ENCODE measurements at places on chromosomes 1 and 21. TPM values are rescaled to one million over a fixed set of nuclear protein-coding genes. Genes with fewer than 3 reads are reported as not detected.

DNA sequence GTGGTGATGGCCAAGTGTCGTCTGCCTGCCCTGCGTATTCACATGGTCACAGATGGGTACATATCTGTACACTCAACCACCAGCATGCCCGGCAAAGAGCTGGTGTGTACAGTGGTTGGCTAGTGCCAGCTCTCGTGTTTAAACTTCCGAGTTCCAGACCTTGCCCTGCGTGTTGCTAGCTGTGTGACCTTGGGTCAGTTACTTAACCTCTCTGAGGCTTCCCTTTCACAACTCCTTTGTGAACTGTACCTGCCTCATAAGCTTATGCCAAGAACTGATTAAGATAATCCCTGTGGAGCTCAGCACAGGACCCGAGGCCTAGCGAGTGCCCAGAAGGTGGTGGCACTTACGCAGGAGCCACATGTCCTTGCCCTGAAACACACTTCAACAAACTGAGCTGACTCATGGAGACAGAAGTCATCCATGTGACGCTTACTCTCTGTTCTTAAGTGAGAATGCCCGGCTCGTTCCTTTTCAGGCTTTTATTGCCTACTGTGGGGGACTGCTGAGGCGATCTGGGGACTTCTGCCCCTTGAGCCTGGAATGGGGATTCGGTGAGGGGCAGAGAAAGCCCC lies 55.4 kb downstream of the ALPL start:
- peak; percentile 41 for DNase-seq

GRCh38 chr1:104624538-104624937 lies 874.8 kb downstream of the AMY1C start:
- no peak for DNase-seq

LMX1A gene
- total RNA-seq, result not detected

GJB3 gene
- total RNA-seq, result 0.57 TPM

DCST1 gene
- not detected for total RNA-seq

DNA sequence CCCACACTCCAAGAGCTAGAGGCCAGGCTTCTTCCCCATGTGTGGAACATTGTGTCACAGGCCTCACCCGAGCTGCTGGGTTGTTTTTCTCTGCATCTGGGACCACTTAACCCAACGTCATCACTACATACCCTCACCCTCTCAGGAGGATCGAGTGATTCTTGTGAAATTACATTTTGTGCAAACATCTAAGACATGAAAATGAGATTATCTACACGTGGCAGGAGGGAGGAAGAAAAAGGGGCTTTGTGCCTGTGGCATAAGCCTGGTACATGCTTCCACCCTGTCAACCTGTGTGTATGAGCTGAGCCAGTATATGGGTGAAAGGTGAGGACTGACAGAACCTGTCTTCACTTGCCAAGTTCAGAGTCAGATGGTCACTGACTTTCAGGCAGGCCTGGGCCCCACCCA lies 1.6 kb downstream of the CPT2 start:
- DNase-seq, result no peak

DNA sequence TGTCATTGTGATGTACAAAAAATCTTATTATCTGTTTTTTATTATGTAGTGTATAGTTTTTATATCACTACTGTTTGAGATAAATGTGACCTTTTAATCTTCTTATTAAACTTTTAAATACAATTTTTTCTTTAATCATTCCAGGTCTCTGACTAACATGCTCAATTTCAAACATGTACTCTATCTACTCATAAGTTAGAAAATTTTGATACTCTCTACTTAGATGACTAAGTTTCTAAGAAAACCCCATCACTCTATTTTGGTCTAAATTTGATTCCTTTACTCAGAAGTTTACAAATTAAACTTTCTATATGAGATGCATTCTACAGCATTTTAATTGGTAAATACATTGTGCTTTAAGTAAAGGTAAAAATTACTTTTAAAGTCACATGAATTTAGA lies 544.0 kb downstream of the PTBP2 start:
- DNase-seq, result no peak

ATAD3C gene
- not detected for total RNA-seq

LAPTM5 gene
- total RNA-seq, result 3.4 TPM

DNA sequence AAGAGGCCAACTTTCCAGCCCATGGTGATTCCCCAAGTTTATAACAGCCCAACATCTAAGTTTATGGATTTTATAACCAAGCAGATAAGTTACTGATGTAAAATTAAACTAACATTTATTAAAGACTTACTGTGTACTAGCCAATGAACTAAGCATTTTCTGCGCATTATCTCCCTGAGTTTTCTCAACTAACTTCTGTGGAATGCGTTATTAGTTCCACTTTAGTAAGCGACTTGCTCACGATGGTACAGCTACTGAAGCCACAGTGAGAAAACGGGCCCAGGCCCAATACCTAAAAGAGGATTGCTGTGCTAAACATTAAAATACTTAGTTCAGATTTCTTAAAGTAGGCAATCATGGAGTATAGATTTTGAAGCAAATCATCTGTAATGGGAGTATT lies 61.0 kb downstream of the ZBTB18 start:
- no peak for DNase-seq

LCE2A gene
- not detected for total RNA-seq

DNA sequence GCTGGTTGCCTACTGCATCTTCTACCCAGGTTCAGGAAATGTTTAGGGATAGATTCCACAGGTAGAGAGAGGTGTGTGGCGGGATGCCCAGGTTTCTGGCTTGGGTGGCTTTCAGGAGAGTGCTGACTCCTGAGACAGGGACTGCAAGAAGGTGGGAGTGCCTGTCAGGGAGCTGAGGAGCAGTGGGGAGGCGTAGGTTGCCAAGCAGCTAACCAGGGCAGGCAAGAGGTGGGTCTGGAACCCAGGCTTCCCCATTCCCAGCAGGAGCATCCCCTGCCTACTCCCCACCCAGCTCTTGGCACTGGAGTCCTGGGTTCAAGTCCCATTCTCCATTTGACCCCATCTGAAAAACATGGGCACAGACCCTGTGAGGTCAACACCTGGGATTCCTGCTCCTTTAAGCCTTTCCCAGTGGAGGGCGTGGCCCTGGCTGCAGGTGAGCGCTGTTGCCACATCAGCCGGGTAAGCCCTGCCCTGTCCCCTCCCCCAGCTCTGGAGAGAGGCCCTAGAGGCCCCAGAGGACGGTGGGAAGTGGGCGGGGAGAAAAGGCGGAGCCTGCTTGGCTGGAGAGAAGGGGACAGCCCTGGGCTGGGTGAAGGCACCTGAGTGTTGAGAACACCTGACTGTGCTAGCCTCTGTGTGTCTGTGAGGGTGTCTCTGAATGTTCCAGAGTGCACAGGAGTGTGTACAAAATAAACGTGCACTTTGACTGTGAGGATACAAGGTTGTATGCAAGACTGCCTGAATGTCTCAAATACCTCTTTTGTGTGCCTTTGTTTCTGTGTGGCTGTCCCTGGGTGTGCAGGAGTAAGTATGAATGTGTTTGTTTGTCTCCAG lies 14.0 kb upstream of the SYNC start:
- DNase-seq, result peak; percentile 61

AMY1A gene
- total RNA-seq, result not detected

CYP4A22 gene
- total RNA-seq, result not detected

DNA sequence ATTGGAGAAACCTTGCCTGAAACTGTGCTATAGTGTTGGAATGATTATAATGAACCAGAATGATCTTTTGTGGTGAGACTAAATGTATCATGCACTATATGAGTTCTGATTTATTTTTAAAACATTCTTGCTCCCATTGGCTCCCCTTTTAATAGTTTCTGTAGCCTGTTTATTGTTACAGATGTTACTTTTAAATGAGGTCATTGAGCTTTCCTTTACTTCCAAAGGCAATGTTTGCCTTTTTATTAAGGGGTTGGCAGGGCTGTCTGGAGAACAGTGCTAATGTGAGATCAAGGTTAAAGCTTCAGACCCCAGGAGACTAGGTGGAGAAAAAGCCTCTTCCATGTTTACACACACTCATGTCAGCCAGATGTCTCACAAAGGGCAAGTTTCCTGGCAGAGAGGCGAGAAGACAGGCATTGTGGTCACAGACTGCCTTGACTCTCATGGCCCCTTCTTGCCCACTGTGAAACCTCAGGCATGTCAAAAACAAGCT lies 120.6 kb upstream of the RAVER2 start:
- DNase-seq, result peak; percentile 22

SLC16A4 gene
- total RNA-seq, result 30.0 TPM

GRCh38 chr1:185074307-185074706 lies 28.9 kb downstream of the RNF2 start:
- peak; percentile 68 for DNase-seq

- DNase-seq, result no peak
Measured at GRCh38 chr1:67431869-67432578, 1.8 kb upstream of the SERBP1 start.

- no peak for DNase-seq
Measured at GRCh38 chr1:22089134-22089571, 36.6 kb downstream of the CDC42 start.

ORC1 gene
- 20.2 TPM for total RNA-seq

DNA sequence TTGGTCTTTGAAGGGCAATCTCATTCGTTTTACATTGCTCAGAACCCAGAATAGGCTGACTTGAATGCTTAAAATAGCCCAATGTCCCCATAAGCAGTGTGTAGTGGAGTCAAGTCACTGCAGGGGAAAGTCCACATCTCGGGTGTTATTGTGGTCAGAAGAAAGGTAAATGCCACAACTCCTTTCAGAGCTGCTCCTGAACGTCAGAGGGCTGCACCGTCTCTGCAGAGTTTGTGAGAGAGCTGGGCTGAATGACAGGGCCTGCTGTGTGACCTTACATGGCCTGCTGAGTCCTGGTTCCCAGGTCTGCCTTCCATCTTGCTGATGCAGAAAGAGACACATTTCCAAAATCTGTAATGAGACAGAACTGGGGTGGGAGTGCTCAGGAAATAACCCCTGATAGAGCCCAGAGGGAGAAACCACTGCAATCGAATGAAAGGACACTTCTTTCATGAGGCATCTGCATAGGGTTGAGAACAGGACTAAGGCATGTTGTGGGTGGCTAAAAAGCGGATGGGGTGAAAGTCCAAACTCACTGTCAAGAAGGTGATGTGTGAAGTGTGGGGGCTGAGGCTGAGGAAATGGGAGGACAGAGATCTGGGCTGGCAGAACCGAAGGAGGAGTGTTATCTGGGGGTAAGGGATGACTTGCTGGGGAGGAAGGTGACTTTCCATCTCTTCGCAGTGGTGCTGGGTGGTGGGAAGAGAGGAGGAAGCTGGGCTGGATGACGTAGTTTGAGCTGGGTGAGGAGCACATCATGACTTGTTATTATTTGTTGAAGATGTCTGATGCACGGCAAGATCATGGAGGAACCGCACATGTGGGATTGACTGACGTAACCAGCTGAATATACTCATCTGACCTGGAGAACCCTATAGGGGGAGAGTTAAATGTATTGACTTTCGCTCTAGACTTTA lies 33.7 kb downstream of the XCL2 start:
- no peak for DNase-seq

PTGS2 gene
- total RNA-seq, result 29.4 TPM

DNA sequence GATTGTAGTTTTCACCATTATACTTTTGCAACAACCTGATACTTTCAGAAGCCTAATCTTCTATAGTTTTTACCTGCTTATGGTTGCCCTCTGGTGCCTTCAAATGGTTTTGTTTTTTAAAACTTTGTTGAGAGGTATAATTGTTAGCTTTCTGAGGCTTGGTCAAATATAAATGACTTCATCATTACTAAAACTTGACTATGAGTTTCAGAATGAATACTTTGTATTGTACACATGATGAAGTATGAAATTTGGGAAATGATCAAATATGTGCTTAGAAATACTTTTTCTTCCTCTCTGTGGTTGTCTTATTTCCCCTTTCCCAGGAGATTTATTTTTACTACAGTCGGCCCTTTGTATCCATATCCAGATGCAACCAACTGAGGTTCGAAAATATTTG lies 151.8 kb upstream of the B3GALT2 start:
- DNase-seq, result peak; percentile 36
